ENCODE measurements at places on chromosomes 2 and 18. TPM values are rescaled to one million over a fixed set of nuclear protein-coding genes. Genes with fewer than 3 reads are reported as not detected.

The ZNF521 gene
- 4.7 TPM for total RNA-seq

DNA sequence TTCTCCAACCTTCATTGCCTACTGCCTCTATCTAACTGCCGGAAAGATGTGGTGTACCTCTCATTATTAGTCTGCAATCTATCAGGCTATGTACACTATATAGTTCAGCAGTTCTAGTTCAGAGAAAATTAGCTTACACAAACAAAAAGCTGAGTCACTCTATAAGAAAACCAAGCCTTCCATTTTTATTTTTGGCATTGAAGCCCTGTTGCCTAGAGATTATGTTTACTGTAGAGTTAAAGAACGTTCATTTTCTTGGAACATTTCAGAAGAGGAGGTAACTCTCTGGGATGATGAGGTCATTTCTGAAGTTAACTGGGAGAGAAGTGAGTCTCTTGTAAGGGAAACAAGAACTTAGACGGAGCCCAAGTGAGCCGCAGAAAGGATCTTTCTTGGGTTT is 133.5 kb downstream of the FAM124B start:
- no peaks in the 10 kb centered on the region for H3K27me3 ChIP-seq
- H3K4me3 ChIP-seq: no peak overlapping the region
- no peak for DNase-seq

DNA sequence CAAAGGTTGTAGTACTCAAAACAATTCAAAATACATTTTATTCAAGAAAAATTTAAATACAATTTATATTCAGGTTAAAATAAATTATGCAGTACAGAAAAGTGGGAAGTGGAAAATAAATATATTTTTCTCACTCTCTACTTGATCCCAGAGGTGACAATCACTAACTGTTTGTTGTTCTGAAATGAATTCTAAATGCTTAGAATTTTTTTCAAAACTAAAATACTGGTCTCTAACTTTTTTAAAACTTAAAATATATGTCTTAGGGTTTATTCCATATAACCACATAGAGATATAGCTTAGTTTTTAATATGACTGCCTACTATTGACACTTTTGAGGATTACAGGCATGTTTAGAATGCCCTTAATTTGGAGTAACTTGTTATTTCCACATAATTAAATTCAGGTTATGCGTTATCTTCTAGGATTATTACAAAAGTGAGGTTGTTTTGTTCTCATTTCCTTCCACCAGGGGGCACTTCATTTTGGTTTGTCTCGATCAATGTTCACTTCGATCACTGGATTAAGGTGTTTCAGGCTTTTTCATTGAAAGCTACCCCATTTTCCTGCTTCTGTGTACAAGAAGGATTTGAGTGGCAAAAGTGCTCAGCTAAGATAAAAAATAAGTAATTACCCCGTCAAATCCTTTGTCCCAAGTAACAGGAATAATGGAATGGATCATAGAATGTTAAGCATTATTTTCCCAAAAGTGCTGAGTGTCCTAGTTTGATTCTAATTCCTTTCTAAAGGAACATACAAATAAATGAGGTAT is 27.1 kb upstream of the TFPI start:
- H3K4me3 ChIP-seq: no peak overlapping the region
- no peaks in the 10 kb centered on the region for H3K36me3 ChIP-seq

GRCh38 chr2:28629910-28630309 is 121.7 kb upstream of the PPP1CB start:
- no peaks in the 10 kb centered on the region for H3K27me3 ChIP-seq
- no peak overlapping the region for H3K4me3 ChIP-seq
- peak overlapping the region; percentile 90 for H3K27ac ChIP-seq

The TFPI gene
- 89.6 TPM for total RNA-seq

The FEZ2 gene
- total RNA-seq: 29.1 TPM

- H3K4me3 ChIP-seq: no peak overlapping the region
- no peaks in the 10 kb centered on the region for H3K4me1 ChIP-seq
- H3K27me3 ChIP-seq: no peaks in the 10 kb centered on the region
Measured at GRCh38 chr2:236541008-236541562, 28.5 kb upstream of the ACKR3 start.

GRCh38 chr18:9894454-9895068 is 8.8 kb downstream of the TXNDC2 start:
- no peaks in the 10 kb centered on the region for H3K27me3 ChIP-seq
- no peak for DNase-seq
- no peak overlapping the region for H3K4me3 ChIP-seq
- H3K27ac ChIP-seq: no peak overlapping the region

The MC5R gene
- 0.57 TPM for total RNA-seq

The CMPK2 gene
- 4.9 TPM for total RNA-seq

GRCh38 chr2:107717661-107718060 is 109.0 kb upstream of the RGPD4 start:
- no peak overlapping the region for H3K4me3 ChIP-seq
- no peaks in the 10 kb centered on the region for H3K27me3 ChIP-seq
- H3K4me1 ChIP-seq: no peaks in the 10 kb centered on the region
- no peak overlapping the region for H3K27ac ChIP-seq

DNA sequence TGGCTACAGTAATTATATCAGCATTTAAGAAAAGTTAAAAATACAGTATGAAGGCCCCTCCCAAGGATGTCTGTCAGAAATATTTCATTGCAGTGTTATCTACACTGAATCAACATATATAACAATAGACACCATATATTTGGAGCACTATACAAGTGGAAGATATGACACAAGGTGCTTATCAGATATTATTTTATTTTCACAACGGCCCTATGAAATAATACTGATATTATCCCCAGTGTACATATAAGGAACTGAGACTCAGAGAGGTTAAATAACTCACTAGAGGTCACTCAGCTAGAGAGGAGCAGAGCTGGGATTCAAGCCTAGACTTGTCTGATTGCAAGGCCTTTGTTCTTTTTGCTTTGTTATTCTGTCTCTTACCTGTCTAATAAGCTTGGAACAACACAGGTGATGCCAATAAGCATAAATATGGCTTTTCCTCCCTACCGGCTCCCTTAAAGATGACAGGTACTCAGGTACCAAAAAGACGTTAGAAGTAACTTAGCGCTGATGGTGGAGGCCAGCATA is 4.7 kb upstream of the SLC40A1 start:
- no peak overlapping the region for H3K4me3 ChIP-seq
- H3K27ac ChIP-seq: no peak overlapping the region
- no peaks in the 10 kb centered on the region for H3K27me3 ChIP-seq
- DNase-seq: no peak
- no peaks in the 10 kb centered on the region for H3K36me3 ChIP-seq

DNA sequence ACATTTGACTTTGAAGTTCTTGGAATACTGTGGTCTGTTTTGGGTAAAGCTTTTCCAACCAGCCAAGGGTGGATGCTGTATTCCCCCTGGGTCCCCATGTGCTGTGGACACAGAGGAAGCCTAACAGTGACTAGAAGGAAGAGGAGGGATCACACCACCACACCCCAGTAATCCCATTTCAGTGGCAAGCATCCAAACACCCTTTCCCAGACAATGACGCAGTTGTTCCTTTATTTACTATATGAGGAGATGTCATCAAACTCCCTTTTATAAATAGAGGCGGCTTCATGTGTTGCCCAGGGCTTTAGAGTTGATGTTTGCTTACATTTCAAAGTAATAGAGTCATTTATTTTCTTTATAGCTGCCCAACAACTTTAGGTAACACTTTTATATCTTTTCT is 959.4 kb upstream of the GYPC start:
- H3K4me1 ChIP-seq: no peaks in the 10 kb centered on the region
- H3K4me3 ChIP-seq: no peak overlapping the region
- no peaks in the 10 kb centered on the region for H3K27me3 ChIP-seq
- no peaks in the 10 kb centered on the region for H3K36me3 ChIP-seq
- H3K27ac ChIP-seq: no peak overlapping the region

DNA sequence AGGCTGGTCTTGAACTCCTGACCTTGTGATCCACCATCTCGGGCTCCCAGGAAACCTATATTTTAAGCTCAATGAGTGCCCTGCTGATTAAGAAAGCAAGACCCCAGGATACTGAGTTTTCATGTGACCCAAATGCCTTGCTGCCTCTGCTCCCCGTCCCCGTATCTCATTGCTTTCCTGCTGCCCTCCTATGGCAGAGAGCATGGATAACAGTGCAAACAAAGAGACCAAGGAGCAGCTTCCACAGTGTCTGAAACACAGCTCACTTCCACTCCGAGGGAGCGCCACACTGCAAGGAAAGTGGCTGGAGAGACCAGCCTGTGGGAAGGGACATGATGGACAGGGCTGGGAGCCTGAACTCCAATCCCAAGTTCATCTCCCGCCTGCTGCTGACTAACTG is 246.8 kb downstream of the TMEM182 start:
- no peaks in the 10 kb centered on the region for H3K36me3 ChIP-seq
- H3K4me3 ChIP-seq: no peak overlapping the region
- H3K27ac ChIP-seq: no peak overlapping the region
- H3K4me1 ChIP-seq: no peaks in the 10 kb centered on the region
- no peak for DNase-seq

The KIAA2012 gene
- total RNA-seq: not detected

DNA sequence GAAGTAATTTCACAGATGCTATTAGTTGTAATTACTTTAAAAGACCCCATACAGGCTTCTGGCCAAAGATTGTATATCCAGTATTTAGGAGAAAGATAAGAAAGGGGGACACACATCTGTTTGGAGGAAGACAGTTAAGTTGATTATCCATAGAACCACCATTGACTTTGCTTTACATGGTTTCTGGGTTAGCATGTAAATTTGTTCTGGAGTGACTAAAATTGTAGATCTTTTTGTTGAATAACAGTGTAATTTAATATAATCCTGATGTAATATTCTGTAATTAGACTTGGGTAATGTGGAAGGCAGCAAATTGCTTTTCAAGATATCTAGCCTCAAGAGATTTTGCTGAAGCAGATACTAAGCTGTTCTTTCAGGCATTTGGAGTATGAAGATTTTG is 17.2 kb downstream of the COMMD1 start:
- H3K4me1 ChIP-seq: peaks cover 22% of the 10 kb centered on the region
- H3K4me3 ChIP-seq: no peak overlapping the region
- no peak for DNase-seq
